Thymus (tissue), 14 donors: ENCODE measurements at places on chromosomes 13 and 19.

- no peaks in the 10 kb centered on the region for H3K36me3 ChIP-seq
- no peak overlapping the region for H3K27ac ChIP-seq
- no peak overlapping the region for H3K4me3 ChIP-seq
- peaks cover 4% of the 10 kb centered on the region for H3K4me1 ChIP-seq
- H3K27me3 ChIP-seq, result no peaks in the 10 kb centered on the region
These were observed 121.4 kb downstream of the ENOX1 start for GRCh38 chr13:43665388-43665787.

GRCh38 chr19:39997638-39998216 lies 867 bp downstream of the ZNF546 start:
- peak overlapping the region; percentile 89 for H3K4me3 ChIP-seq
- peaks cover 13% of the 10 kb centered on the region for H3K4me1 ChIP-seq
- no peaks in the 10 kb centered on the region for H3K27me3 ChIP-seq

DNA sequence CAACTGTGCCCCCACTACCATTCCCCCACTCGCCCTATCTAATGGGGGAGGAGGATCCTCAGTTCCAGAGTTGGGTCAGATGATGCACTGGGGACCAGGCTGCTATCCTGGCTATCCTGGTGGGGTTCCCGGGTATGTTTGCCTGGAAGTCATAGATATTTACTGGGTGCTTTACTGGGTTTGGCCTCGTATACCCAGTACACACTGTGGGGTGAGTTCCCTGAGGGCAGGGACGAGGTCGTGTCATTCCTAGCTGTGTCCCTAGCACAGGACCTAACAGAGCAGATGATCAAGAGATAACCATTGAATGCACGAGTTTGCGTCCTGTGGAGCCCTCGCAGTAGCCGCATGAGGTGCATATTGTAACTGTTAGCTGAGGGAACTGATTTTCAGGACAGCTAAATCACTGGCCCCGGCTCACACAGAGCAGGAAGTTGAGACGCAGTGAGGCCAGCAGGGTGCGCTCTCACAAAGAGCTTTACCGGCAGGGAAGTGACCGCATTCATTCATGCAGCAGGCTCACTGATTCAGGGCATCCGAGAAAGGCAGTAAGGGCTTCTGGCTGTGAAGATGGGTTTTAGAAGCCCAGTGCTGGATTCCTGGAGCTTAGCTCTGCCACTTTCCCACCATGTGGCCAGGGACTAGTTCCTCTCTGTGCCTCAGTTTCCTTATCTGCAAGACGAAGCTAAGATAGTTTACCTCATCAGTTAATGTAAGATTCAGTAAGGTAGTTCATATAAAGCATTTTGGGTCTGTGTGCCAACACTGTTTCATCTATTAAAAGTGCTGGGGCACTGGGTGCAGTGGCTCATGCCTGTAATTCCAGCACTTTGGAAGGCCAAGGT lies 6.0 kb downstream of the RUVBL2 start:
- no peak overlapping the region for H3K4me3 ChIP-seq
- no peak for DNase-seq

- no peak for DNase-seq
- no peaks in the 10 kb centered on the region for H3K27me3 ChIP-seq
- H3K4me1 ChIP-seq, result no peaks in the 10 kb centered on the region
- H3K36me3 ChIP-seq, result no peaks in the 10 kb centered on the region
- H3K27ac ChIP-seq, result no peak overlapping the region
- no peak overlapping the region for H3K4me3 ChIP-seq
These were observed 375.0 kb downstream of the ENOX1 start for GRCh38 chr13:43411741-43412140.

- no peak overlapping the region for H3K27ac ChIP-seq
- H3K36me3 ChIP-seq, result no peaks in the 10 kb centered on the region
- H3K27me3 ChIP-seq, result no peaks in the 10 kb centered on the region
- no peaks in the 10 kb centered on the region for H3K4me1 ChIP-seq
- no peak overlapping the region for H3K4me3 ChIP-seq
These were observed 99.2 kb upstream of the MIR17HG start for GRCh38 chr13:91248249-91248648.

DNA sequence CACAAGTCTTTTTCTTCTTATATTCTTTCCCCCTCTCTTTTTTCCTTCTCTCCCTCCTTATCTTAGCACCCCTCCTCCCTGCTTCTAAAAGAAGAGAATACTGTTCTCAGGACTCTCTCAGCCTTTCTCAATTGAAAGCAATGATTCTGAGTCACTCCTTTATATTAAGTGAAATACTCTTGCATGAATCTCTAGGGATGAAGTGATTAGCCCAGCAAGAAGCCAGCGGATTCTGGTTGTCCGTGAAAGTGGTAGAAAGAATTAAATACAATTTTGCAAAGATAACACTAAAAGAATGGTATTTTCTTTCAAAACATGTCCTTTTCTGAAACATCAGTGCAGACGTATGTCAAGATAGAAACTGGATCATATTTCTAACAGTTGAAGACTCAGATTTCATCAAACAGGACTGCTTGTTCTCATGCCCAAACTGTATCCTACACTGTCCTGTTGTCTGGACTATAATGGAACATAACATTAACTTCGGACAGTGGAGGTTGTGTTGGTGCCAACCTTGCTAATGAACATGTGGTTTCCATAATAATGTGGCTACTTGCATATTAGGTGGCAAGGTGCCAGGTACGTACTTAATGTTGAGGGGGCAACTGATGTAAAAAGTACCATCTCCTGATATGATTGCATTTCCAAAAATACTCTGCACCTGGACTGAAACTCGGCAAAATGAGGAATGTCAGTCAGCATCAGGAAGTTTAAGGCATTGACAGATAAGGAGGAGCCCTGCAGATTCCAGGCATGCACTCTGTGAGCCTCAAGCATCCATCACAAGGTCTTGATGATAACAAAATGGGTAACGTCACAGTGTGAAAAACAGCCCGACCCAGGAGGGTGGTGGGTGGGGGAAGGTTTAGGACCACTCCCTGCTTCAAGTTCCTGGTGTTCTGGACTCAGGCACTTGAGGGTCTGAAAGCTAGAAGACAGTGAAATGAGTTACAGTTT lies 357.2 kb downstream of the DLEU7 start:
- H3K27me3 ChIP-seq, result no peaks in the 10 kb centered on the region
- H3K4me3 ChIP-seq, result no peak overlapping the region
- H3K27ac ChIP-seq, result no peak overlapping the region
- no peak for DNase-seq

- peaks cover 70% of the 10 kb centered on the region for H3K27me3 ChIP-seq
- no peaks in the 10 kb centered on the region for H3K36me3 ChIP-seq
- DNase-seq, result no peak
- no peaks in the 10 kb centered on the region for H3K4me1 ChIP-seq
These were observed at the start of gene RAB20 for GRCh38 chr13:110561344-110562035. RAB20 (minus strand) TSS chr13:110561722; CDS start chr13:110561519, 203 bp downstream.

- peaks cover 28% of the 10 kb centered on the region for H3K36me3 ChIP-seq
- H3K4me1 ChIP-seq, result no peaks in the 10 kb centered on the region
- H3K27me3 ChIP-seq, result no peaks in the 10 kb centered on the region
- no peak for DNase-seq
- H3K4me3 ChIP-seq, result no peak overlapping the region
These were observed 10.4 kb upstream of the GP6 start for GRCh38 chr19:55048446-55048845.

GRCh38 chr19:48556163-48556562 lies 4.2 kb downstream of the SULT2B1 start:
- H3K4me3 ChIP-seq, result no peak overlapping the region
- no peak for DNase-seq
- no peaks in the 10 kb centered on the region for H3K4me1 ChIP-seq
- no peak overlapping the region for H3K27ac ChIP-seq

DNA sequence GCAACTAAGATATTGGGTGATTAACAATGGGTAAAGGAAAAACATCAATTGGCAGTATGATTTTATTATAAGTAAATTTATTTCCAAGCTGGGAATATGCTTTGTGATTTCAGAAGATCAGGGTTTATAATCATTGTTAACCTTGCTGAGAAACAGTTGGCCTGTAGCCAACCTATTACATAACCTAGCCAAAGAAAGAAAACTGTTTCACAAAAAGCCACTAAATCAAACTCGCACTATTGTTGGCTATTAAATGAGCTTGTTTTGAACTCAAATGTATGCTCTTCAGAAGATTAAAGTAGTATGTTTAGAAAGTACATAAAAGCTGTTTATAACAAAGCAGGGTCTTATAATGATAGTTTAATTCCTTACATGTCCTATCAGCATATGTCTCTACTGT lies 151.7 kb downstream of the LHFPL6 start:
- no peaks in the 10 kb centered on the region for H3K4me1 ChIP-seq
- H3K27ac ChIP-seq, result peak overlapping the region; percentile 34
- no peaks in the 10 kb centered on the region for H3K36me3 ChIP-seq
- DNase-seq, result no peak

DNA sequence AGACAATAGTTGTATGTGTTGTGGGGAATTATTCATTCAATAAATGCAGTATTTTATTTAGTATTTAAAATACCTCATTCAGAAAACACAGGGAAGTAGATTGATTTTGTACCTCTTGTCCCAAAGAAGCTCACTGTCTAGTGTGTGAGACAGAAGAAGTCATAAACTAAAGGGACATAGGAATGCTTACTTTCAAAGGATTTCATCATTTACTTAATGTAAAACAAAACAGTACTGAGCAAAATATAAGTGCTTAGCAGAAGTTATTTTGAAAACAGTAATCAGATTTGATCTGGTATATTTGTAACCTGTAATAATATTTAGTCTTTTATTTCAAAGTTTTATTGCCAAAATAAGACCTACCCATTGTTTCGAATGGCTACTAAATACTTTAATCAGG lies 117.9 kb downstream of the TDRD3 start:
- H3K4me3 ChIP-seq, result no peak overlapping the region
- H3K36me3 ChIP-seq, result peaks cover 3% of the 10 kb centered on the region
- no peak for DNase-seq
- no peak overlapping the region for H3K27ac ChIP-seq
- no peaks in the 10 kb centered on the region for H3K27me3 ChIP-seq
- H3K4me1 ChIP-seq, result no peaks in the 10 kb centered on the region

- H3K36me3 ChIP-seq, result no peaks in the 10 kb centered on the region
- H3K4me3 ChIP-seq, result no peak overlapping the region
- DNase-seq, result no peak
- H3K4me1 ChIP-seq, result no peaks in the 10 kb centered on the region
- no peak overlapping the region for H3K27ac ChIP-seq
- H3K27me3 ChIP-seq, result no peaks in the 10 kb centered on the region
These were observed 76.7 kb downstream of the TEX26 start for GRCh38 chr13:31009166-31009565.

GRCh38 chr19:42204664-42205063 lies 12.8 kb downstream of the DEDD2 start:
- H3K4me1 ChIP-seq, result peaks cover 42% of the 10 kb centered on the region
- no peak overlapping the region for H3K27ac ChIP-seq
- peaks cover 81% of the 10 kb centered on the region for H3K36me3 ChIP-seq
- no peaks in the 10 kb centered on the region for H3K27me3 ChIP-seq
- no peak for DNase-seq
- no peak overlapping the region for H3K4me3 ChIP-seq

DNA sequence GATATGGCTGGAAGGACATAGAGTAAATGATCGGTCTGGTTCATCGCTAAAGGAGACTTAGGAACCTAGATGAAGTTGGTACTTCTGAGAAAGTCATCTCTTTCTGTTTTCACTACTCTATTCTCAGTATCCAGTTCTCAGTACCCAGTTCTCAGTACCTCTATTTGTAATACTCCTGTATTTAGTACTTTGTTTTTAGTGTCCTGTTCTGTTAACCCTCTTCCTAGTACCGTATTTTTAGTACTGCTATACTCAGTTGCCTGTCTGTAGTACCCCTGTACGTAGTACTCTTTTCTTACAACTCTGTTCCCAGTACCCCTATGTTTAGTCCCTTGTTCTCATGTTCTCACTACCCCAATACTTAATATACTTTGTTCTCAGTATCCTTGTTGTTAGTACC lies 1.2 kb downstream of the RFXAP start:
- no peak overlapping the region for H3K27ac ChIP-seq
- H3K4me1 ChIP-seq, result peaks cover 13% of the 10 kb centered on the region
- no peaks in the 10 kb centered on the region for H3K27me3 ChIP-seq
- peak overlapping the region; percentile 91 for H3K4me3 ChIP-seq
- peaks cover 4% of the 10 kb centered on the region for H3K36me3 ChIP-seq
